ENCODE measurements at places on chromosomes 4 and X.

DNA sequence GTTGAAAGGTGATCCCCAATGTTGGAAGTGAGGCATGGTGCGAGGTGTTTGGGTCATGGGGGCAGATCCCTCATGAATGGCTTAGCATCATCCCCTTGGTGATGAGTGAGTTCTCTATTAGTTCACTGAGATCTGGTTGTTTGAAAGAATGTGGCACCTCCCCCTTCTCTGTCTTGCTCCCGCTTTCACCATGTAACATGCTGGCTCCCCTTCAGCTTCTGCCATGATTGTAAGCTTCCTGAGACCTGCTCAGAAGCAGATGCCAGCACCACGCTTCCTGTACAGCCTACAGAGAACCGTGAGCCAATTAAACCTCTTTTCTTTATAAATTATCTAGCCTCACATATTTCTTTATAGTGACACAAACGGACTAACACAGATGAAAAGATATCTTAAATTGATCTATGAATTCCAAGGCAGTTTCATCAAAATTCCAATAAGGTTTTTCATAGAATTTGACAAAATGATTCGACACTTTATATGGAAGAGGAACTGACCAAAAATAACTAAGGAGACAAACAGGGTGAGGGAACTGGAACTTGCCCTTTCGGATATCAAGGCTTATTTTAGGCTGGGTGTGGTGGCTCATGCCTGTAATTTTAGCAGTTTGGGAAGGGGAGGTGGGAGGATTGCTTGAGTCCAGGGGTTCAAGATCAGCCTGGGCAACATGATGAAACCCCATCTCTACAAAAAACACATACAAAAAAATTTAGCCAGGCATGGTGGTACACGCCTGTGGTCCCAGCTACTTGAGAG lies 56.9 kb upstream of the OGT start:
- no peak for DNase-seq

DNA sequence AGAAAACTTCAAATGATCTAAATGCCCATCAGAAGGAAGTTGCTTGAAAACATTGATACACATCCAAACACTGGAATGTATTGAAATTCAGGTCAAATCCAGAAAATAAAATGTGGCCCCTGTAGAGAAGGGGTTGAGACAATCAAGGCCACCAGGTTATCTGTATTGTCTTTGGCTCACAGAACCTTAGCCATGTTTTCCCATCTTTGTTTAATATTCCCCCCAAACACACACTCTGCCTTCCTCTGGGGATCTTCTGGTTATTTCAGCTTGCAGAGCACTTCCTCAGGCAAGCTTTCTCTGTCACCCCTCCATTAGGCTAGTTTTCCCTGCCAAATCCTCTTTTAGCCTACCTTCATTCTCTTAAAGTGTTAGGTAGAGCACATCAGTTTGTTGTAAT lies 30.5 kb downstream of the PAGE2 start:
- no peak for DNase-seq

DNA sequence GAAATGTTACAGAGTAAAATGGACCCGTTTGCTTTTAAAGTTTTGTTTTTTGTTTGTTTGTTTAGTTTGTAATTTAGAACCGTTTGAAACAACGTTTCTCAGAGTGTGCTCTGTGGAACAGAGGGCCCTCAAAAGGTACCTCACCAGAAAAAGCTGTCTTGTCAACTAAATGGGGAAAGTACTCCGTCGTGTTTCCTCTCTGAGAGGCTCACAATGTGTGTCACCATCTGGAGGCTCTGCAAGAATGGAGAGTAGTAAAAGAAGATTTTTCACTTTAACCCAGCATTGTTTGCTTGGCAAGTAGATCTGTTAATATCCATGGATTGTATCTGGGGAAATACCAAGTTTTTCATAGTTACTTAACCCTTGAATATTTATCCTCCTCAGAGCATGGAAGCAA lies 1.5 kb upstream of the ENPEP start:
- no peak for DNase-seq

DNA sequence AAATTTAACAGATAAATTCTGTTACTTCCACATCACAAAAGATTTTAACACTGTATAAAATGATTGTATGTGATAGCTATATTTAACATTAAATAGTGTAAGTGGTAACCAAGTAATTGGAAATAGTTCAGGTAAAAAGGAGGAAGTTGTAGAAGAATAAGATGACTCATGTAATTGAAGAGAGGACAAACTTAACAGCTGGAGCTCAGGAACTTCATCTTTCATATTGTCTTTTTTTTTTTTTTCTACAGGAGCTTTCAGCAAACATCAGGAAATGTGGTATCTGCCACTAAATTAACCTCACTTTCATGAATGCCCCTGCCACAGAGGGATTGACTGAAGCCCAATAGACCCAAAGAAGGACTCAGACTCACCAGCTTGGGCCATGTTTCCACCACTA lies 188.4 kb upstream of the VEGFC start:
- no peak for DNase-seq

GRCh38 chr4:68176500-68176899 lies 46.8 kb upstream of the TMPRSS11F start:
- no peak for DNase-seq

GRCh38 chr4:8283161-8283560 lies 13.6 kb downstream of the HTRA3 start:
- no peak for DNase-seq
